ENCODE measurements at places on chromosomes 5 and 9. TPM values are rescaled to one million over a fixed set of nuclear protein-coding genes. Genes with fewer than 3 reads are reported as not detected.

DNA sequence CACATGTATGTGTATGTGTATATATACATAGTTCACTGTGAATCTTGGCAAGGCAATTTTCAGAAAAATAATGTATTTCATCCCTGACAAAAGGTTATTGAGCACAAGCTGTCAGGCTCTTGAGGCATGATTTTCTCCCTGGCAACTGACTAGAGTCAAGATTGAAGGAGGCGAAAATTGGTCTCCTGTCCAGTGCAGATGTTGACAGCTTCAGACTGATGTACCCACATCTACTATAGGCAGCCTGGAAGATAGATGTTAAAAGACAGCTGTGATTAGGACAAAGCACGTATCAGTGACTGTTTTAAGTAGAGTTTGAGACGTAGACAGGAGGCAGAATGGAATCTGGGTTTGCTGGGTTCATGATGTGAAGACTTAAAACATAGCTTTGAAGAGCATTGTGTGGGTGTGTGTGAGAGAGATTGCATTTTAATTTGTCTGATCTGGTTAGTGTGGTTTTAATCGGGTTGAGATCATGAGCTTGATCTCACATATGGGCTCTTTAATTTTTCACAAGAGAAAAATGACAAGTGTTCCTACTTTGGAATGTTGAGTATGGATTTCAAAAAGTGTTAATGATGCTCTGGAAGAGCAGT lies 39.1 kb downstream of the CTNNA1 start:
- no peak overlapping the region for H3K4me3 ChIP-seq
- peaks cover 3% of the 10 kb centered on the region for H3K36me3 ChIP-seq
- no peaks in the 10 kb centered on the region for H3K4me1 ChIP-seq

- no peak for DNase-seq
- no peaks in the 10 kb centered on the region for H3K4me1 ChIP-seq
- peaks cover 17% of the 10 kb centered on the region for H3K36me3 ChIP-seq
- H3K27me3 ChIP-seq, result no peaks in the 10 kb centered on the region
Observed at GRCh38 chr5:88226881-88227450, 41.7 kb downstream of the TMEM161B start.

- no peak overlapping the region for H3K27ac ChIP-seq
- no peaks in the 10 kb centered on the region for H3K36me3 ChIP-seq
- no peaks in the 10 kb centered on the region for H3K27me3 ChIP-seq
- DNase-seq, result no peak
- H3K4me1 ChIP-seq, result no peaks in the 10 kb centered on the region
- H3K4me3 ChIP-seq, result no peak overlapping the region
Observed at GRCh38 chr9:133602277-133602676, 6.9 kb downstream of the FAM163B start.

DNA sequence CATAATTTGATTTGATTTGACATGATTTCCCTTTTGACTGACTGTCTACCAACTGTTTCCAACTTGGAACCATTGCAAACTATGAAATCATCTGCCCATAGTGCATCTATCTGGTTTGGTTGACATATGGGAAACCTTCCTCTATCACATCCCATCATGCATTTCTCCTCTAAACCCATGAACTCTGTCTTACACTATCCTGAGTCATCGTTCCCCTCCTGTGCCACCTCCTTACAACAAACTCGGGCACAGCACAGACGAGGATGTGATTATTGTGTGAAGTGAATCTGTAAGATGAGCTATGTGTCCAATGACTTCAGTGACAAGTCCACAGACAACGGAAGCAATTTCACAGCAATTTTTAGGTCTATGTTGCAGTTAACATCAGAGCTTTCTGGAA lies 126.1 kb downstream of the NPR3 start:
- H3K36me3 ChIP-seq, result no peaks in the 10 kb centered on the region
- no peak for DNase-seq
- no peaks in the 10 kb centered on the region for H3K27me3 ChIP-seq
- no peak overlapping the region for H3K27ac ChIP-seq

GRCh38 chr5:60829490-60830266 lies 14.4 kb downstream of the ELOVL7 start:
- no peak overlapping the region for H3K27ac ChIP-seq
- no peak overlapping the region for H3K4me3 ChIP-seq
- no peak for DNase-seq
- no peaks in the 10 kb centered on the region for H3K36me3 ChIP-seq
- no peaks in the 10 kb centered on the region for H3K27me3 ChIP-seq
- peaks cover 5% of the 10 kb centered on the region for H3K4me1 ChIP-seq

- H3K36me3 ChIP-seq, result no peaks in the 10 kb centered on the region
- H3K27me3 ChIP-seq, result peaks cover 3% of the 10 kb centered on the region
- peak overlapping the region; percentile 63 for H3K4me3 ChIP-seq
- peak; percentile 65 for DNase-seq
Observed at GRCh38 chr5:80961376-80962281, 1.5 kb downstream of the RASGRF2 start.

Gene WASHC1
- 21.4 TPM for polyA plus RNA-seq

Gene PLPPR1
- 0.16 TPM for polyA plus RNA-seq

Gene SPINK13
- polyA plus RNA-seq, result not detected

Gene PCDHB3
- polyA plus RNA-seq, result 0.68 TPM

Gene ODF2
- 5.9 TPM for polyA plus RNA-seq

Gene PRRC2B
- 61.5 TPM for polyA plus RNA-seq
